ENCODE measurements at places on chromosomes 5 and 9.

DNA sequence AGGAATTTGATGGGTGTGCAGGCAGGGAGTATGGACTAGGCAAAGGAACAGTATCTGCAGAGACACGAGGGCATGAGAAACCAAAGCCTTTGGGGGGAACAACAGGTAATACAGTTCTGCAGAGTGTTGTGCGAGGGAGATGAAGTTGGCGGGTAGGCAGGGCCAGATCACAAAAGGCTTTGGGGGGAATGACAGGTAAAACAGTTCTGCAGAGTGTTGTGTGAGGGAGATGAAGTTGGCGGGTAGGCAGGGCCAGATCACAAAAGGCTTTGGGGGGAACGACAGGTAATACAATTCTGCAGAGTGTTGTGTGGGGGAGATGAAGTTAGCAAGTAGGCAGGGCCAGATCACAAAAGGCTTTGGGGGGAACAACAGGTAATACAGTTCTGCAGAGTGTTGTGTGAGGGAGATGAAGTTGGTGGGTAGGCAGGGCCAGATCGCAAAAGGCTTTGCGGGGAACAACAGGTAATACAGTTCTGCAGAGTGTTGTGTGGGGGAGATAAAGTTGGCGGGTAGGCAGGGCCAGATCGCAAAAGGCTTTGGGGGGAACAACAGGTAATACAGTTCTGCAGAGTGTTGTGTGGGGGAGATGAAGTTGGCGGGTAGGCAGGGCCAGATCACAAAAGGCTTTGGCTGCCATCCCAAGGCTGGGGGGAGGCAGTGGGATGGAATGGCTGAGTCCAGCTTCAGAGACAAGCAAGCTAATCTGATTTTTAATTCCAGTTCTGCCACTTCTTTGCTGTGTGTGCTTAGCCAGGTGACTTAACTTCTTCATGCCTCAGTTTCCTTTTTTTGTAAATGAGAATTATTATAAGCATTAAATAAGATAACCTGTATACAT is 33.0 kb downstream of the FRMPD1 start:
- no peak for DNase-seq

GRCh38 chr9:116599342-116599884 is 87.7 kb upstream of the TRIM32 start:
- DNase-seq, result no peak

GRCh38 chr5:168752012-168752411 is 172.8 kb upstream of the PANK3 start:
- DNase-seq, result no peak

- no peak for DNase-seq
Measured at GRCh38 chr9:127035423-127035822, 87.0 kb downstream of the ANGPTL2 start.

GRCh38 chr9:3980771-3981170 is 319.1 kb downstream of the GLIS3 start:
- DNase-seq, result no peak

GRCh38 chr5:153794327-153794726 is 244.4 kb downstream of the FAM114A2 start:
- no peak for DNase-seq

DNA sequence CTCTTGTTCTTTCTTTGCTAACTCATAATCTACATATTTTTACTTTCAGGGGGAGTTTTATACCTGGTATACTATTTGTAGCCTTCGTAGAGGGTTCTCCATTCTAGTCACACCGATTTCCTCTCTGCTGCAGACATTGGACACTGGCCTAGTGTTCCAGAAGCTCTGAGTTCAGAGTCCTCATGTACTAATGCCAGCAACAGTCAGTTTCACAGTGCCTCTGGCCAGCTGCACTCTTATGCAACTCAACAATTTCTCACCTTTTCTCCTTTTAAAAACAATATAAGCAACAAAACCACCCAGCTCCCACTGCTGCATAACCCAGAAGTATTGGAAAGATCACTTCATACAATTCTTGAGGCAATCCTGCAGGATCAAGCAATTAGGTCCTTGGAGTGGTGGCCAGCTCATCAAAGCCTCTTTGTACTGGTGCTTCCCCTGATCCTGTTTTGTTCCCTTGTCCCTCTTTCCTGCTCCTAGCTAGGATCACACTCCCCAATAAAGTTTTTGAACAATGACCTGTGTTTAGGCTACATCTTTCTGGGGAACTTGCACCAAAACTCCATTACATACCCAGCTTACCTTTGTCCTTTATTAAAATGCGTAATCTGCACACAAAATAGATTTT is 98.1 kb upstream of the TUT7 start:
- DNase-seq, result no peak

- peak; percentile 49 for DNase-seq
Measured at GRCh38 chr5:132056610-132057497, 3.6 kb upstream of the IL3 start.
